Stimulated activated naive CD4-positive, alpha-beta T cell treated with Interleukin-2 at 50 U/mL for 16 hours (primary cell): ENCODE measurements at places on chromosomes 6 and 20.

- DNase-seq = no peak
Measured at GRCh38 chr6:146587459-146587858, 11.3 kb upstream of the ADGB start.

DNA sequence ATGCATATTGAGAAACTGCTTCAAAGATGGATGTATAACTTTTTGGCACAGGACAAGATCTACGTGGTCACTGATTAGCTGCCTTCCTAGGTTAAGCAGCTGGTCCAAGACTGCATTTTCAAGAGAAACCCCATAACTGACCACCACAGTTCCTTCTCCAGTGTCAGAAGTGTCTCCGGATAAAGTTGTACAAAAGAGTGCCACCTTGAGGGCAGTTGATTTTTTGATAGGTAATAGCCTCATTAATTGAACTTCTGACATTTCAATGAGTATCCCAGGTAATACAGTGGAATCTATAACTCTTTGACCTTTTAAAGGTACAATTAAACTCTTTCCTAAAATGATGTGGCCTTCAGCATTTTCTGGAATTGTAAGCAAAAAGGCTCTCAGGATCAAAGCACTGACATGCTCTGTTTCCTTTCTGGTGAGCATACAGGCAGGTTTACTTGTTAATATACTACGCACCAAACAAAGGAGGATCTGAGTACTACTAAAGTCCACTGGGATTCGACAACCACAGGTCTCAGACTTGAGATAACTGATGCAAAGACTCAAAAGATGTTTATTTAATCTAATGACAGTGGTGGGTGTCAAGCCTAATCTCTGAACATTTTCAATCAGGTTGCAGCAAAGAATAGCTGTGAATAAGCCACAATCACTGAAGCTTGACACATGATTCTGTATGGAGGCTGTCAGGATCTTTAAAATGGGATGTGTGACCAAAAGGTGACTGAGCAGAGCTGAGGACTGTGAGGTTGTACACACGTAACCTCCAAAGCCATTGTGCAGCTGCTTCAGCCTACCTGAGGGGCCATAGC, 21.2 kb downstream of the MKKS start:
- DNase-seq = no peak

DNA sequence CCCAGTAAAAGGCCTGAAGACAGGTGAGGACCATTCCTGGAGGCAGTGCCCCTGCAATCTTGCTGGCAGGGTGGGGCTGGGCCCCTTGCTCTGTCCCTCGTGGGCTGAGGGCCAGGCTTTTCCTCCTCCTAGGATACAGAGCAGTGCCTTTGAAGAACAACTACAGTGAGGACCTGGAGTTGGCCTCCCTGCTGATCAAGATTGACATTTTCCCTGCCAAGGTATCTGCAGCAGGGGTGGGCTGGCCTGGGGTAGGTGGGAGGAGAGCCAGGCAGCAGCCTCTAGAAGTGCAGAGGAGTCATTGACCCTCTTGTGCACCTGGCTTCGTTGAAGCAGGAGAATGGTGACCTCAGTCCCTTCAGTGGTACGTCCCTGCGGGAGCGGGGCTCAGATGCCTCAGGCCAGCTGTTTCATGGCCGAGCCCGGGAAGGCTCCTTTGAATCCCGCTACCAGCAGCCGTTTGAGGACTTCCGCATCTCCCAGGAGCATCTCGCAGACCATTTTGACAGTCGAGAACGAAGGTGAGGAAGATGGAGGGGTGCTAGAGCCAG, 36.5 kb downstream of the PLCG1 start:
- no peak for DNase-seq

DNA sequence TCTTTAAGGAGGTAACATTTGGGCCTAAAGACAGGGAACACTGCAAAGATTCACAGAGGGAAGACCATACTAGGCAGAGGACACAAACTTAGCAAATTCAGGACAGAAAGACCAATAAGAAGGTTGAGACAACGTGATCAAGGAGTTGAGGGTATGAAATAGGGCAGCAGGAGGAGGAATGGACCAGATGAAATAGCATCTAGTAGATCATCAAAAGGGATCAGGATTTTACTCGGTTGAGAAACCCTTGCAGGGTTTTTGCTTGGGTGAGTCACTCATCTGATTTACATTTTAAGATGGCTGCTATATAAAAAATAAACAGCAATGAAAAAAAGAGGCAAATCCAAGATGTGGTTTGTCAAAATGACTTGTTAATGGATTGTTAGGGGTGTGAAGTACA, 4.7 kb downstream of the BCLAF1 start:
- no peak for DNase-seq

- DNase-seq = no peak
Measured at GRCh38 chr6:148323344-148323743, 19.3 kb upstream of the SASH1 start.

GRCh38 chr20:46174469-46175126, 56.5 kb downstream of the CD40 start:
- DNase-seq = peak; percentile 68

- no peak for DNase-seq
Measured at GRCh38 chr6:29739882-29740261, 16.6 kb downstream of the HLA-F start.

DNA sequence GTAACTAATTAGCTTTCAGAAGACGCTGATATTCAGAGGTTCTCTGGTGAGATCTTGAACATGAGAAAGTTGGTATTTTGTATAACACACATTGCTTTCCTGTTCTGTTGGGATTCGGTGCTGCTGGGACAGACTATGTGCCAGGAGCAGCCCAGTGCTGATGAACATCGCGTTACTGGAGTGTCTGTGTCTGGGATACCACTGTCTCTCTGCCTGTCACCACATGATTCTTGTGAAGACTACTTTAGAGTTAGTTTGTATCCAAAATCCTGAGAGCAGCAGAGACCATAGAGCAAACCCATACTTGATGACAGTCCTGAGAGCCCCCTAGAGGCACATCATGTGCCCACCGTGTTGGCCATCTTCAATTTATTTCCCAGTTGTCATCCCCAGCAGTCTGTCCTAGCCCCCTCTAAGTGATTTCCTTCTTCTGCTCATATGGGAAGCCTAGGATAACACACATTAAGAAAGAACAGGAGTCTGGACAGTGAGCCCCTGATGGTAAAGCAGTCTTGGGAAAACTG, 41.8 kb upstream of the TINAG start:
- no peak for DNase-seq

DNA sequence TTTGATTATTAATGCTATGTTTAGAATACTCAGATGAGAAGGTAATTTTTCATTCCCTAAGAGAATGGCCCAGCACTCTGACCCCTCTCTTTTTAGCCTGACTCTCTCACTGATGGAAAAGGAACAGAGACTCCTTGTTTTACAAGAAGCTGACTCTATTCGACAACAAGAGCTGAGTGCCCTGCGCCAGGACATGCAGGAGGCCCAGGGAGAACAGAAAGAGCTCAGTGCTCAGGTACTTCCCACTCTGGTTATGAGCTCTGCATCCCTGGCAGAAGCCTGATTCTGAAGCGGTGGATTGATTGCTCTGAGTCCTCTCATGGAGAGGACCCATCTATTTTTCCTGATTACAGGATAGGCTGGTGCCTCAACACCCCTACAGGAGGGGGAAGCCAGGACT, 33.0 kb downstream of the C20orf173 start:
- DNase-seq = no peak

DNA sequence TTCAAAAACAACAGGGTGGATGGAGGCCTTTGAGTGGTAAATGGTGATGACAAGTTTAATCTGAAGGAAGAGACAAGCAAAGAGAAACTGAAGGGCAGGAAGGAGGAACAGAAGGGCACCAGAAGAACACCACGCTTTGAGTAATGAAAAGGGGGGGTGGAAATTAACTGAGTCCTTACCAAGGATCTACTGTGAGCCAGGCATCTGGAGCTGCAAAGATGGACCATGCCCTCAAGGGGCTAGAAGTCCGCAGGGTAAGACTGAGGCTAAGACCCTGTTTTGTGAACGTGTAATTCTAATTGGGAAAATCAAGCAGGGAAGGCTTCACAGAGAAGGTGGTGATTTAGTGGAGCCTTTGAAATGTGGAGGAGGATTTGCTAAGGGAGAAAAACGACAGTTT, 1.6 kb downstream of the NDRG3 start:
- no peak for DNase-seq

- DNase-seq = no peak
Measured at GRCh38 chr20:17556837-17557674, 12.8 kb upstream of the DSTN start.

GRCh38 chr6:135018941-135019340, 35.7 kb downstream of the HBS1L start:
- no peak for DNase-seq

GRCh38 chr6:31538805-31539400, 2.9 kb downstream of the DDX39B start:
- no peak for DNase-seq

DNA sequence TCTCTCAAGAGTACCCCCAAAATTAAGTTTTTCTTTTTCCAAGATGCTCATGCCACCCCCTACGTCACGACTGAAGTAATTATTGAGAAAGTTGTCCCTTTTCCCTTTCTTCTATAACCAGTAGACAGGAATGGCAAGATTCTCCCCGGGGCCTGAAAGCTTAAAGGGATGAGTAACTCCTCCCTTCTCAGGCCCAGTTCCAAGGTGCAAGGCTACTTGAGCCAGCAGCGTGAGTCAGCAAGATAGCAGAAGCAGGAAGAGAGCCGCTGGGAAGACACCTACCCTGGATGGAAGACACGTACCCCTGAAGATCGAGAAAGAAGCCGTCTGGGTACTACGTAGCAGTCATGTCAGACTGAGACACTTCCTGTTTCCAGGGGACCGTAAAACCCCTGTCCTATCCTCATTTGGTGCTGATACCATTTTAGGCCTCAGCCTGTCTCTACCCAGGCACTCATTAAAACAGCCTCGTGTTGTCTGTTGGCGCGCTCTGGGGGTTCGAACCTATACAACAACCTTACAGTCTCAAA, 241.0 kb downstream of the ADGRG6 start:
- DNase-seq = no peak

DNA sequence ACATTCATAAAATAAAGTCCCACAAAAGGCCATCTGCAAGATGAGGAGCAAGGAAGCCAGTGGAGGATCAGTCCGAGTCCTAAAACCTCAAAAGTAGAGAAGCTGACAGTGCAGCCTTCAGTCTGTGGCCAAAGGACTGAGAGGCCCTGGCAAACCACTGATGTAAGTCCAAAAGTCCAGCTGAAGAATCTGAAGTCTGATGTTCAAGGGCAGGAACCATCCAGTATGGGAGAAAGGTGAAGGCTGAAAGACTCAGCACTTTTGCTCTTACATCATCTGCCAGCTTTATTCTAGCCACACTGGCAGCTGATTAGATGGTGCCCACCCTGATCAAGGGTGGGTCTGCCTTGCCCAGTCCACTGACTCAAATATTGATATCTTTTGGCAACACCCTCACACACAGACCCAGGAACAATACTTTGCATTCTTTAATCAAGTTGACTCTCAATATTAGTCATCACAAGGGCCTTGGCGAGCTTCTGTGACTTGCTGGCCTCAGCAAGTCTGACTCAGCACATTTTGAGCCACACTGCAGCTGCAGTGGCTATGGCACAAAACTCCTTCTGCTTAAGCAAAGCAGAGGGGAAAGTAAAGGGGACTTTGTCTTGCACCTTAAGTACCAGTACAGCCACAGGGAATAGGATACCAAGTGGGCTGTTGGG, 1370.3 kb upstream of the CITED2 start:
- no peak for DNase-seq

DNA sequence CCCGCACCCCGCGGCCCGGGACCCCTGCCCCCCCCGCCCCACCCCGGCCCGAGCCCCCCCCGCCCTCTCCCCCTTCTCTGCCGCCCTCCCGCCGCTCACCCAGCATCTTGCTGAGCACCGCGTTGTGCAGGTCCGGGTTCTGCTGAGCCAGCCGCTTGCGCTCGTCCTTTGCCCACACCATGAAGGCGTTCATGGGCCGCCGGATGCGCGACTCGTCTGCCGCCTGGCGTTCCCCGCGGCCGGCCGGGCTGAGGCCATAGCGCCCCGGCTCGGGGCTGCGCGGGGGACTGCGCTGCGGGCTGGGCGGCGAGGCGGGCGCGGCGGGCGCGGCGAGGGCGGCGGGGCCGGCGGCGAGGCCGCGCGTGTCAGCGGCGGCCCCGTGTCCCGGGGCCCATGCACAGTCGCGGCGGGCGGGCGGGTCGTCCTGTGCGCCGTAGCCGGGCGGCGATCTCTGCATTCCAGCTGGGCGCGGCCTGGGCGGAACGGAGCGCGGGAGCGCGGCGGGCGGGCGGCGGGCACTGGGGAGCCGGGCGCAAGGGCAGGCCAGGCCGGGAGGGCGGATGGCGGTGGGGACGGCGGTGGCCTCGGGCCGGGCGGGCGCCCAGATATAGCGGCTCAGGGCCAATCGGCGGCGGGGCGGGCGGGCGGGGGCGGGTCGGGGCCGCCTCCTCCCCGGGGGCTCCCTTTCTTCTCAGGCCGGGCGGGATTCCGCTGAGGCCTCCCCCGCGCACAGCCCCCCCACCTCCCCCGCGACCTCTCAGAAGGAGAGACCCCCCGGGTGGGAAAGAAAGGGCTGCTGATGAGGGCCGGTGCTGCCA, at the start of gene SOX18:
TSS of gene SOX18 (minus strand) at position 580 of the 818 bp plus-strand sequence. CDS start at position 457, 123 bp downstream.
- DNase-seq = peak; percentile 16

DNA sequence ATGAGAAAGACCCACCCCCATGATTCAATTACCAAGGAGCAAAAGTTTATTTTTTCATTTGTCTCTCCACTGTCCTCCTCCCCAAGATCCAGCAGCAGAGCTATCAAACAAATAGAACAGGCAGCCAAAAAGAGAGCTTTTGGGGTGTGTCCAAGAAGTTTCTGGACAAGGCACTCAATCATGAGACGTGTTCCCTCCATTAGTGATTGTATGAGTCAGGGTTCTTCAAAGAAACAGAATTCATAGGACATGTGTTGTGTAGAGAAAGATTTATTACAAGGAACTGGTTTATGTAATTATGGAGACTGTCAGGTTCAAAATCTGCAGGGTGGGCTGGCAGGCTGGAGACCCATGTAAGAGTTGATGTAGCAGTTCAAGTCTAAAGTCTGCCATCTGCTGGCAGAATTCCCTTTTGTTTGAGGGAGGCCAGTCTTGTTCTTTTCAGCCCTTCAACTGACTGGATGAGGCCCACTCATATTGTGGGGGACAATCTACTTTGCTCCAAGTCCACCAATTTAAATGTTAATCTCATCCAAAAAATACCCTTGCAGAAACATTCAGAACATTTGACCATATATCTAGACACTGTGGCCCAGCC, 248.1 kb upstream of the OPRM1 start:
- DNase-seq = no peak

- DNase-seq = no peak
Measured at GRCh38 chr6:129472239-129472638, 237.7 kb downstream of the ARHGAP18 start.

DNA sequence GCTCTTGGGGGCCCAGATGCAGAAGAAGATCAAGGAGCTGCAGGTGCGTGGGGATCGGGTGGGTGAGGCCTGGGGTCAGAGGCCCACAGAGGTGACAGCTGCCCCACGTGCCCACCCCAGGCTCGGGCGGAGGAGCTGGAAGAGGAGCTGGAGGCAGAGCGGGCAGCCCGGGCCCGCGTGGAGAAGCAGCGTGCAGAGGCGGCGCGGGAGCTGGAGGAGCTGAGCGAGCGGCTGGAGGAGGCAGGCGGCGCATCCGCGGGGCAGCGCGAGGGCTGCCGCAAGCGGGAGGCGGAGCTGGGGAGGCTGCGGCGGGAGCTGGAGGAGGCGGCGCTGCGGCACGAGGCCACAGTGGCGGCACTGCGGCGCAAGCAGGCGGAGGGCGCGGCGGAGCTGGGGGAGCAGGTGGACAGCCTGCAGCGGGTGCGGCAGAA, 41.5 kb downstream of the MYH7B start:
- DNase-seq = no peak

- DNase-seq = no peak
Measured at GRCh38 chr6:3844097-3844463, 5.1 kb upstream of the FAM50B start.
